Effector CD8-positive, alpha-beta T cell (primary cell): ENCODE measurements at places on chromosomes 1 and 21.

GRCh38 chr1:163440090-163440489 lies 118.3 kb downstream of the NUF2 start:
- no peak for DNase-seq

- DNase-seq, result no peak
Observed at GRCh38 chr21:14956807-14957206, 108.0 kb downstream of the NRIP1 start.

GRCh38 chr1:201191653-201192260 lies 1.1 kb downstream of the IGFN1 start:
- no peak for DNase-seq

DNA sequence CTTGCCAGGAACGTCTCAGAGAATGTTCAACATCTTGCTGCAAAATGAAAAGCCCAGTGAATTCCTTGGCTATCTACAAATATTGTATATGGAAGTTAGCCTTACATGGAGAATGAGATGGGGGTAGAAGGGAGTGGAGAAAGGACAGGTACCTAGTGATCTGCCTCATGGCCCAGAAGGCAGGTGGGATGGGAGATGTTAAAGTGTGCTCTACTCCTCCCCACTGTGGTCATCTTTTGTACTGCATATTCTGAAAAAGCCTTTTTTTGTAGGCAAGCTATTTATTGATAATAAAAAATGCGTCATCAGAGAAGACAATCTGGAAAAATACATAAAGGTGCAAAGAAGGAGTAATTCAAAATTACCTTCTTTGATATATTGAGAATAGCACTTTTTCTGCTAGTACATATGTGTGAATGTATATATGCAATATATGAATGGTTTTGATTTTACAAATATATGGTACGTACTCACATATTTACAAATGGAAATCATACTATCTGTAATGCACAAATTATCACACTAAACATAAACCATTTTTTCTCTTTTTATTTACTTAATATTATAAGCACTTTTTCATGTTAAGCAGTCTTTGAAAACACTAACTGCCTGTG lies 19.1 kb upstream of the SLC5A9 start:
- DNase-seq, result no peak

DNA sequence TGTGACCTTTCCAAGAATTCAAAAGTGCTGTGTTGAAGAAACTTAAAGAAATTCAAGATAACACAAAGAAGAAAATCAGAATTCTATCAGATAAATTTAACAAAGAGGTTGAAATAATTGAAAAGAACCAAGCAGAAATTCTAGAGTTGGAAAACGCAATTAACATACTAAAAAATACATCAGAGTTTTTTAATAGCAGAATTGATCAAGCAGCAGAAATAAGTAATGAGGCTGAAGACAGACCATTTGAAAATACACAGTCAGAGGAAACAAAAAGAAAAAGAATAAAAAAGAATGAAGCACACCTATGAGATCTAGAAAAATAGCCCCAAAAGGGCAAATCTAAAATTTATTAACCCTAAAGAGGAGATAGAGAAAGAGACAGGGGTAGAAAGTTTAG lies 218.1 kb upstream of the KAZN start:
- DNase-seq, result no peak

GRCh38 chr1:222243902-222244301 lies 304.0 kb downstream of the HHIPL2 start:
- DNase-seq, result no peak

DNA sequence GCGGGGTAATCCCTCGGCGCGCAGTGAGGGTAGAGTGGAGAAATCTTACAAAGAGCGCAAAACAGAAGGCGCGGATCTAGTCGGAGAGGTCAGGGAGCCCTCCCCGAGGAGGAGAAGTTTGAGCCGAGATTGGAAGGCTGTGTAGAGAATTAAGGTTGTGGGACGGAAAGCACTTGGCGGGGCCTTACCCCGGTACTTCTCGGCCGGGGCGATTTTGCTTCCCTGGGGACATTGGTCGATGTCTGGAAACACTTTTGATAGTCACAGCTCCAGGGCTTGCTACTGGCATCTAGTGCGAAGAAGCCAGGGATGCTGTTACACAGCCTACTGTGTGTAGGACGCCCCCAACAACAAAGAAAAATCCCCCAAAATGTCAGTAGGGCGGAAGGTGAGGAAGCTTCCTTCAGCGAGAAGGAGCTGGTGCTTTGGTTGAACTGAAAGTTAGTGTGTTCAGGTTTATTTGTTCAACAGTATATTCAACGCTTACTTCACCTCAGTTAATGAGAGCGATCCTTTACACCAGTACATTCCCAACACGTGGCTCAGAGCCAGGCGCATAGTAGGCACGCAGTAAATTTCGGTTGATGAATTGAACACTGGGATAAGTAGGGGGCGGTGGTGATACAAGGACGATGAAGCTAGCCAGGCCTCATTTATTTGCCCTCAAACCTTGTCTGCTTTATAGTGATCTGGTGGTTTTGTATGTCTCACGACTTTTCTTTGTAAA lies 807 bp downstream of the CEP85 start:
- no peak for DNase-seq

DNA sequence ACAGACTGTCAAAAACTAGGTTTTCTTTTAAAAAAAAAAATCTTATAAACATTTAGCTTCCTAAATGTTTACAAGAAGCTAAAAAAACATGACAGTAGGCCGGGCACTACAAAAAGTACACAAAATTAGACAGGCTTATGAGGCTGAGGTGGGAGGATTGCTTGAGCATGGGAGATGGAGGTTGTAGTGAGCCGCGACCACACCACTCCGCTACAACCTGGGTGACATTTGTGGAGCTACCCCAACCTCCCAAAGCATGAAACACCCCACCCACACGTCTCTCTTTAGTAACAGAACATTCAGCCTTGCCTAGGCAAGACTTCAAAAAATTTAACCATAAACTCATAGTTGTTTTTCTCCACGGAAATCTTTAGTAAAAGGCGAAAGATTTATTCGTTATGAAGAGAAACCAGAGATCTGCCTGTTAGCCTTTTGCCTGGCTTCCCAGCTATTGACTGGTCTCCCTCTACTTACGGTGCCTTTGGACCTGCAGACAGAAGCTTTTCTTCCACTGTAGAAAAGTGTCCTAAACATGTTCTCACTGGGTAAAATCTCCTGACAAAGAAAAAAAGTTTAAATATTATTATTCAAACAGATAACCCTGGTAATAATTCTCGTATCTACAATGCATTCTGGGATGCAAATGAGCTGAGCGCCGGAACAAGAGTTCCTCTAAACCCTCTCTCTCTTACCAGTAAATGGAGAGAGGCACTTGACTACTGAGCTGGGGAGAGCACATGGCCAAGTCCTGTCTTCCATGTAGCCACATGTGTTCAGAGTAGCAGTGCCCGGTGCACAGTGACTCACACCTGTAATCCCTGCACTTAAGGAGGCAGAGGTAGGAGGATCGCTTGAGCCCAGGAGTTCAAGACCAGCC lies 9.2 kb downstream of the RNU5D-1 start:
- peak; percentile 19 for DNase-seq

- DNase-seq, result no peak
Observed at GRCh38 chr1:19457607-19458006, 27.7 kb downstream of the CAPZB start.

GRCh38 chr1:1776672-1777582 lies 1.3 kb downstream of the NADK start:
- no peak for DNase-seq

DNA sequence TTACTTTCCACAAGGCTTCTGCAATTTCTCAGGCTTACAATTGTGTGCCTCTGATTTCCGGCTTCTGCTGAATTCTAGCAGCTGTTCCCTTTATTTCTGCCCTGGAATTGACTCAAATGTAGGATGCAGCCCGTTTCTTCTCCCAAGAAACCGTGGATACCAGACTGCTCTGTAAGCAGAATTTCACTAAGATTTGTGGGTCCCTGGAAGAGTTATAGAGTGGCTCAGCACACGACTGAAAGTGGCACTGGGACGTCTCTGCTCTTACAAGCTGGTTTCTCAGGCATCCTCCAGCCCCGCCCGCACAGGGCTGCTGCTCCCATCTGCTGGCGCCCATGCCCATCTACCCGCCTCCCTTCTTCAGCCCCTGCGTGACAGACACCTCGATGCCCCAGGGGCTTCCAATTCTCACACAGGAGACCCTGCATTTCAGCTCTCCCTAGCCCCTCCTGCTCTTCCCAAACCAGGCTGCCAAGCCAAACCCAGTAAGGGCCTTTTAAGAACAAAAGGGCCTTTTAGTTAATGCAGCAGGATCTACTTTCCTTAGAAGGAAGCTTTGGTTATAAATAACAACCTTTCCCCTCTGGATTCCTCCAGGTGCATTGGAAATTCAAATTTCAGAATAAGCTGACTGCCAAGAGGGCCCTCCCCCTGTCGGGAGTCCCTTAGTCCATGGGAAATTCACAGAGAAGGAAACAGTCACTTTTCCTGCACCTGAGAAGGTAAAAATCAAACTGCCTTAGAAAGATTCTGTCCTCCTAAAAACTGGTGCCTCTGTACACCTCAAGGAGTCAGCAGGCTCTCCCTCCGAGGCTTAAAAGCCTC lies 45.4 kb upstream of the TENT5B start:
- no peak for DNase-seq

- DNase-seq, result no peak
Observed at GRCh38 chr1:209319549-209319948, 264.0 kb upstream of the CAMK1G start.

GRCh38 chr1:16020325-16020724 lies 1.5 kb upstream of the CLCNKA start:
- no peak for DNase-seq

DNA sequence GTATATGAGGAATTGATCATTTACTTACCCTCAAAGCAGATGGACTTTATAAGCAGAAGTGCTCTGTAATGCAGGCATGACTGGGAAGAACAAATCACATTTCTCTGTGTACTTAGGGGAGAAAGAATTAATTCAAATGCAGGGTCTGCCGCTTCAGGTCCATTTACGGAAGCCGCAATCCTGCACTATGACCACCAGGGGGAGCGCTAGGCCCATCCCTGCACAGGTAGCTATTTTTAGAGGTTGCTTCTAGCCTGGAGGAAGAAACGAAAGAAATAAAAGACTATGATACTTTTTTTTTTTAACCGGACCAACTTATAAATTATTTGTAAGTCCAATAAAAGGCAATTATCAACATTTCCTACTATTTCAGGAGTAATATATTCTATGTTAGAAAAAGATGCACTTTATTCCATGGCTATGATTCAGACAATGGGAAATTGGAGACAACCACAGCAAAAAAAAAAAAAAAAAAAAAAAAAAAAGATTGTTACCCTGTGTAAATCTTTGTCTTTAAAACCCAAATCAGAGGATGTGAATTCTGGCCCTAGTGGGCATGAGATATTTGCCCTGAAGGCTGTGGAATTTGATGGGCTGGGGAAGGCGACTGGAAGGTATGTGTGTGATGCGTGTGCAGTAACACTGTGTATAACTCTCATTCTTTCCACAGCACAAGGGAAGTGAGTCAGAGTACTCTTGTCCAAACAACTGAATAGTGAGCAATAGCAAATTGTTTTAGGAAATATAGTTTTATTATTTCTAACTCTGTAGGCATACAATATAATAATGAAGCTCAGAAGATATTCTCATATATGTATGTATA lies 12.9 kb upstream of the FYB2 start:
- DNase-seq, result peak; percentile 55

DNA sequence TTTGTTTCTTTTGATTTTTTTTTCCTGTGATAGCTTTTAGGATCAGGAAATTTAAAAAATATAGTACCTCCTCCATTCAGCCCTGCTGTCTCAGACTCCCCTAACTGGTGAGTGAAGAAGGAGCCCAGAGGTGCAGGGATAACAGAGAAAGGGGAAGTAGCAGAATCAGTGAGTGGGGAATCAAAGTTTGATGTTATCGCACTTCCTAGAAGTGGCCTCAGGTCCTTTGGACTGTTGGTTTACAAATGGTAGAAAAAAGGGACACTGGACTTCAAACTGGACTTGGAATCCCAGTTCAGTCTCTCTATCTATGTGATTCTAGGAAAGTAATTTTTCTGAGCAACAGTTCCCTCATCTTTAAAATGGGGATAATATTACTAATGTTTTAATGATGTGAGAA lies 99.5 kb downstream of the FGGY start:
- DNase-seq, result no peak

DNA sequence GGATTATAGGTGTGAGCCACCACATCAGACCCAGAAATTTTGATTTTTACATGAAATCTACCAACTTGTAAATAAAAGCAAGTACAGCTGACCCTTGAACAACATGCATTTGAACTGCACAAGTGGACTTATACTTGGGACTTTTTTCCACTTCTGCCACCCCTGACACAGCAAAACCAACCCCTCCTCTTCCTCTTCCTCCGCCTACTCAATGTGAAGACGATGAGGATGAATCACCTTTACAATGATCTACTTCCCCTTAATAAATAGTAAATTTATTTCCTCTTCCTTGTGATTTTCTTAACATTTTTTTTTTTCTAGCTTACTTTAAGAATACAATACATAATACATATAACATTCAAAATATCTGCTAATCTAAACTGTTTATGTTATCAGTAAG lies 17.5 kb upstream of the YRDC start:
- no peak for DNase-seq

GRCh38 chr1:200035956-200036618 lies 8.6 kb downstream of the NR5A2 start:
- no peak for DNase-seq

DNA sequence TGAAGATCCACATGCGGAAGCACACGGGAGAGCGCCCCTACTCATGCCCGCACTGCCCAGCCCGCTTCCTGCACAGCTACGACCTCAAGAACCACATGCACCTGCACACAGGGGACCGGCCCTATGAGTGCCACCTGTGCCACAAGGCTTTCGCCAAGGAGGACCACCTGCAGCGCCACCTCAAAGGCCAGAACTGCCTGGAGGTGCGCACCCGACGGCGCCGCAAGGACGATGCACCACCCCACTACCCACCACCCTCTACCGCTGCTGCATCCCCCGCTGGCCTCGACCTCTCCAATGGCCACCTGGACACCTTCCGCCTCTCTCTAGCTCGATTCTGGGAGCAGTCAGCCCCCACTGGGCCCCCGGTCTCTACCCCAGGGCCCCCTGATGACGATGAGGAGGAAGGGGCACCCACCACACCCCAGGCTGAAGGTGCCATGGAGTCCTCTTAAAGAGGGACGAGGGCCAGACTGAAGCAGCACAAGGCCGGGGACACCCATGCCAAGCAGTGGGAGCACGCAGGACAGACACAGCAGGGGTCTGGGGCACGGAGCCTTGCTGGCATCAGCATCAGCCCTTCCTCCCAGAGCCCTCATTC lies 13.7 kb downstream of the ZBTB7B start:
- no peak for DNase-seq

DNA sequence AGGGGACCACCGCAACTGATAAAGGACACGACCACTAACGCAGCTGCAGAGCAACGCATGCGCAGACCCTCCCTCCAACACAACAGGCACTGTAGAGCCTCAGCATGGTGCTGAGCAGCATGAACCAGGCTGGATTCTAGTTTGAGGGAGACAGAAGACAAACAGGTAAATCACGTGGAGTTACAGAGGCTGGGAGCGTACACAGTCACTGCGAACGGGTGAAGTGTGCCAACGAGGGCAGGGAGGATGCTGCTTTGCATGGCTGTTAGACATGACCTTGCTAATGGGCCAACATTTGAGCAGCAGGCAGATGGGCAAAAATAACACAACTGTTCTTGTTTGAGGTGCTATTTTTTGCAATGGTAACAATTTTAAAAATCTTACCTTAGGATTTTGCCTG lies 55.2 kb upstream of the NADK start:
- no peak for DNase-seq
